ENCODE measurements at places on chromosomes 16 and 17.

- peak; percentile 85 for DNase-seq
These were observed 29.8 kb downstream of the WSB1 start for GRCh38 chr17:27323538-27324215.

GRCh38 chr17:63039342-63039741 lies 73.3 kb downstream of the TANC2 start:
- no peak for DNase-seq

GRCh38 chr16:80142940-80143339 lies 397.9 kb upstream of the DYNLRB2 start:
- no peak for DNase-seq

DNA sequence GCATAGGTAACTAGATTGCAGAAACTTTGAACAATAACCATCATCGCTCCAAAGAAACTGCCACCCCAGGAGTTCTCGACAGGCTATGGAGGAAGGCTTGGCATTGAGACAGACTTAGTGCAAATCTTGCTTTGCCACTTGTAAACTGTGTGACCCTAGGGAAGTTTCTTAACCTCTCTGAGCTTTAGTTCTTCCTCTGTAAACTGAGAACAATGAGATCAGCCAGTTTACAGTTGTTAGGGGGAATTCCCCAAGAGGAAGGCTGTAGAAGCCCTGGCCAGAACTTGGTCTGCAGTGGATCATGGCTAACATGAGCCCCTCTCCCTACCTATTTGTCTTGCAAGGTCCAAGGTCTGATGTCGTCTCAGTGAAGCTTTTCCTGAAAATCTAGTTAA lies 78.9 kb downstream of the NT5M start:
- no peak for DNase-seq

- DNase-seq = no peak
These were observed 319.8 kb upstream of the GOT2 start for GRCh38 chr16:59053911-59054310.

GRCh38 chr16:31875112-31875803 lies 1.7 kb downstream of the ZNF267 start:
- DNase-seq = no peak

GRCh38 chr17:290121-290521 lies 62.5 kb downstream of the RPH3AL start:
- no peak for DNase-seq

DNA sequence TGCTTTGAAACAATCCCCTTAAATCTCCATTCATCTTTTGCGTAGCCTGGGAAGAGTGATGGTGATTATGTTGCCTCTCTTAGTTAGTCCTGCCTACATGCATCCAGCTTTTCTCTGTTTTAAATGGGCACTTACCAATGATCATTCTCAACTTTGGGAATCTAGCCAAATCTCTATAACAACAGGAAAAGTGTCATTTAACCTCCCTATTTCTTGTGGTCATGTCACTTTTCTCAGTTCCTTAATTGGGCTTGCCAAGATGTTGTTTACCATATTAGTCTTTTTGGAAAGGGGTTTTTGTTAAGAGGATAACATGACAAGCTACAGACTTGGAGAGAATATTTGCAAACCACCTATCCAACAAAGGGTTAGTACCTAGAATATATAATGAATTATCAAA lies 15.6 kb upstream of the CLEC10A start:
- no peak for DNase-seq

- no peak for DNase-seq
These were observed 107.4 kb upstream of the ANKFN1 start for GRCh38 chr17:56045872-56046271.

DNA sequence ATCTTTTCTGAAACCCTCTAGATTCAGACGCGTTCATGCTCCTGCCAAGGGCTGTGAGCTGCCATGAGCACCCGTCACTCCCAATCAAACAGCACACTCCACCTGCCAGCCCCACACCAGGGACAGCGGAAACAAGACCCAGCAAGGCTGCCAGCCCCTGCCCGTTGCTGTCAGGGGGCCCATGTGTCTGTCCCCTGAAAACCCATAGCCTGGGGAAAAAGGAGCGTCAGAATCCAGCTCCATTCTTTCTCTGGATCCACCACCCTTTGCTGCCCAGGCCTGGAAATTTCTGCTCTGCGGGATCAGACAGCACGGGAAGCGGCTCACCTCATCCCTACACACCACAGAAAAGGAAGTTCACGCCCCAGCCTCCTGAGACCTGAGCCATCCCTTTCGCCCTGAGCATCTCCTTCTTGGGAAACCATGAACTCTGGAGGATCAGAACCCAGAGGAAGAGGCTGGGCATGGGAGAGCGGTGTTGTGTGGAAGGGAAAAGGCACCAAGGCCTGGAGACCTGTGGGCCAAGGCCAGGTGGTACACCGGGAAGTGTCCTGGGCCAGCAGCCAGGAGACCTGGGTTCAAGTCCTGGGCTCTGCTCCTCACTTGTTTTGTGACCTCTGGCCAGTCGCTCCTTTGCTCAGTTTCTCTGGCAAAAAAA lies 51.5 kb upstream of the RCVRN start:
- no peak for DNase-seq

Measured in psoas muscle (tissue), 8 donors.